ENCODE measurements at places on chromosomes 3 and 15.

DNA sequence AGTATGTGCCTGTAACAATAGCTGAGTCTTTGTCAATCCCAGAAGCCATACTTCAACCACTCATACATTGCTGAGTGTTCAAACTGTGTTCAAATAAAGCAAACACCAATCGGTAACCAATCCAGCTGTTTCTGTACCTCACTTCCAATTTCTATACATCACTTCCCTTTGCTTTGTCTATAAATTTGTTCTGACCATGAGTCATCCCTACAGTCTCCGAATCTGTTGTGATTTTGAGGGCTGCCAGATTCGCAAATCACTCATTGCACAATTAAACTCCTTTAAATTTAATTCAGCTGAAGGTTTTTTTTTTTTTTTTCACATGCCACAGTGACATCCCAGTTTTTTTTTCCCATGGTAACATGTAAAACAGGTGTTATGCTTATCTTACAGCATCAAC, 870.3 kb downstream of the NAALADL2 start:
- DNase-seq: no peak

- peak; percentile 30 for DNase-seq
Observed at GRCh38 chr3:152719264-152719663, 115.7 kb upstream of the P2RY1 start.

DNA sequence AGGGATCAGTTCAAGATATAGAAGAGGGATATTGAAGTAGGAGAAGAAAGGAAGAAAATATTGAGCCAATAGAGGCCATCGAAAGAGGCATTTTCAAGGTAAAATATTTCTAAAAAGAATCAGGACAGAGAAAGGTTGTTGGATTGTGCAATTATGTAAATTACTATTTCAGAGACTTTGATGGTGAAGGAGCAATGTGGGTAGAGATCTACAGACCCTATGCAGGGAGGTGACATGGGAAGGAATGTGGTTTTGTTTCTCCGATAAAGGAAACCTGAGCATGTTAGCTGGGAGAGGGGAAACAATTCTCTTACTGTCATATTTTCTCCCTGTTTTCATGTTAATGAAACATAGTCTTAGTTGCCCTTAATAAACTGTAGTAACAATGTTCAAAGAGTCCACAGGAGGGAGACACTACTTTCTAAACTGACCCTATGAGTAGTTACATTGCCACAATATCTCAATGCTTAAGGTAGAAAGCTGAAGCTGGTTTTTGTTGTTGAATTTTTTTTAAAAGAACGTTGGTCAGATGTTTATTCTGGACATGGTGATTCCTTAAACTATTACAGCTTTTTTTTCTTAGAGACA, 133.3 kb downstream of the GRM7 start:
- no peak for DNase-seq

DNA sequence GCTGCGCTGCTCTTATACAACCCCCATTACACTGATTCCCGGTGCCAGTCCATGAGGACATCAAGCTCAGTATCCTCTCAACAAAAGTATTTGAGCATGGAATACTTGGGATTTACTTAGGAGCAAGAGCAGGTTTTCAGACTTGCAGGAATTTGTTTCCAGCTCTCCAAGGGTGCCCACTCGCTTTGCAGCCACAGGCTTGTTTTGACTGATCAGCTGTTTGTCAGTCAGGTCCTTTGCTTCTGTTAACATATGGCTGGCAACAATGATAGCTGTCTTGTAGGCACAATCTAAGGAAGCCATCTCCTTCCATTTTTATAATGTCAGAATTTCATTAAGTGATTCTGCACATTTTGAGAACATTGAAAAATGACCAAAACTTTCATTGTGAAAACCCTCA, 38.2 kb upstream of the MCF2L2 start:
- DNase-seq: no peak

GRCh38 chr3:173465898-173466678, 68.5 kb downstream of the NLGN1 start:
- DNase-seq: no peak

GRCh38 chr15:25713736-25714537, 149.2 kb downstream of the ATP10A start:
- no peak for DNase-seq

DNA sequence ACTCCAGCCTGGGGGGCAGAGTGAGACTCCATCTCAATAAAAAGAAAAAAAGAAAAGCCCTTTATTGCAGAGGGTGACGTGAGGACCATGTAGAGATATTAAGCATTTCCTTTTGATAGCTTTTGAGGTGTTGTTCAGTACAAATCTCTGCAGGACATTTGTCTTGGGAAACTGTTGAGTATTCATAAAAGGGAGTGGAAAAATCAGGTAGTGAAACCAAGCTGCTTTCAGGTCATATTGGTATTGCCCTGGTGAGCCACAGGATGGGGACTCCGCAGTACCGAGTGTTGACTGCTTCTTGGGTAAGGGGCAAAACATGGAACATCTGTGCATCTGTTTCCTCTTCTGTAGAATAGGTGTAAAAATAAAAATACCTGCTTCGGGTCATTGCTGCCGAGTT, 9.9 kb downstream of the ITPR1 start:
- no peak for DNase-seq

- no peak for DNase-seq
Observed at GRCh38 chr3:134350861-134351311, 23.4 kb downstream of the AMOTL2 start.

DNA sequence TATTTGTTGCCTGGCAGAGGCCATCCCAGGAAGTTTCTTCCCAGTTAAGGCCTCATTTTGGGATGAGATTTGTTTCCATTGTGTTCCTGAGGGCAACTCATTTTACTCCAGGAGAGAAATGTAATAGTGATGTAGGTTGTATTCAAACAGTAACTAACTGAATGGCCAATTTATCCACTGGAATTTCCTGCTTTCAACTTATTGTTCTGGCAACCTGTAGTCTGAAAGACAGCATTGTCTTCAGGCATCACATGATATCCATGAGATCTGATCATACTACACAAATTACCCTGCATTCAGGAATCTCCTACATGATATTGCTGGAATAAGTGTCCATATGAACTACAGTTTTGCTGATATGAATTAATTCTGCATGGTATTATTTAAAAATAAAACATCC, 79.5 kb upstream of the FGF7 start:
- no peak for DNase-seq

DNA sequence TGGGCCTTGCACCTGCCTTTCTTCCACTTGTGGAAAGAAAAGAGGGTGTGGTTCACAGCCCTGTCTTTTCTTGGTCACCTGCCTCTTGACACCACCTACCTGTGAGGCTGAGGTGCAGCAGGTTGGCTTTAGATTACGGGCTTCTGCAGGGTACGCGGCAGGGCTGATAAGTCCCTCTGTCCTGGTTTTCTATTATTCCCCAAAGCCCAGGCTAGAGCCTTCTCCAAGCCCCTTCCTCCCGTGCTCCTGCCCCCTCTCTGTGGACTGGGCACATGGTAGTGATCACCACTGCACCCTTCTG, 44.8 kb upstream of the HACD2 start:
- no peak for DNase-seq

GRCh38 chr15:92616621-92617548, 38.7 kb downstream of the FAM174B start:
- no peak for DNase-seq

DNA sequence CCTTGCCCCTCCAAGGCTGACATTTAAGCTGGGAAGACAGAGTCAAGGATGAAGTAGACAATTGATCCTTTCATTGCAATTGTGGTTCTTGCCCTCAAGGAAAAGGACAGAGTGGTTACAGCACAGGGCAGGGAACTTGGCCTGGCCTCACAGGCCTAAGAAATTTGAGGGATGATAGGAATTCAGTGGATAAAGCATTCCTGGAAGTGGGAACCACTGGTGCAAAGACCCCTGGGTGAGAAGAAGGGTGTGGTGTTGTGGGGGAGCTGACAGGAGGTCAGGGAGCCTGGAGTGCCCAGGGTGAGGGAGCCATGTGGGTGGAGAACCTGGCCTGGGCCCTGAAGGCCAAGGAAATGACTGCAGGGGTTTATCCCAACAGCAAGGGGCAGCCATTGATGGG, 287.4 kb downstream of the UACA start:
- no peak for DNase-seq

DNA sequence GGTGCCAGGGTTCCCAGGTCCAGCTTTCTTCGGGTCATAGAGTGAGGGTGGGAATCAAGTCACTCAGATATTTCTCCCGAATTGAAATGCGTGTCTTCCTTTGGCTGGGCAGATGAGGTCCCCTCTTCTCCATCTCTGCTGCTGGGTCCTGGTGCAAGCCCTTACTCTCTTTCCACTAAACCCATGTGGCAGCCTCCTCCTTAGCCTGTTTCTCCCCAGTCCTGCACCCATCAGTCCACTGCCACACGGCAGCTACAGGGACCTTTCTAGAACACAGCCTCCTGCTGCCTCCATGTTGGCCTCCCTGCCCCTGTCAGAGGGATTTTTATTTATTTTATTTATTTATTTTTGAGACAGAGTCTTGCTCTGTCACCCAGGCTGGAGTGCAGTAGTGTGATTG, 237.4 kb upstream of the CTDSPL start:
- DNase-seq: no peak

GRCh38 chr3:17935222-17935621, 192.8 kb upstream of the TBC1D5 start:
- DNase-seq: no peak

- DNase-seq: no peak
Observed at GRCh38 chr3:105022813-105023212, 343.9 kb upstream of the ALCAM start.

DNA sequence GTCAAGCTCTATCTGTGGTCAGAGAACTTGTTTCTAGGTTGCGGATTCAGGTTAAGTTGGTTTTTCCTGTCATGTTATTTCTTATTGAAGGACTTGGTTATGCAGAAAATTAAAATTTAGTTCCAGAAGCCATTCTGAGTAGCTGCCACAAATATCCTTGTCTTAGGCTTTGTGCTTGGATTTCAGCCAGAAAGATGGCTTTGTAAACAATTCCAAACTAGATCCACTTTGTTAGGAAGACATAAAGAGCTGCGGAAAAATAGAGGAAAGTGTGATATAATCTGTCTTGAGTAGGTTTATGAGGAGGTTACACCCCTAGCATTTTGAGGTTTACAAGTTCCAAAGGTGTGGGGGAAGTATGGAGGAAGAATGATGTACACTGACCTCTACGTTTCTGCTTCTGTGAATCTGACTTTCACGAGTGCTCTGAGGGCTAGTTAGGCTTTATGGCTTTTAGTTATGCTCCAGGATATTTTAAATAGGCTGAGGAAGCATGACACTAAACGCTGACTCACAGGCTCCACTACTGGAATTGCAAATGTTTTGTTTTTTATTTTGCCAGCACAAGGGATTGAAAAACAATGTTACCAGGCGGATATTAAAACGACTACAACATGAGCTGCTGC, 46.3 kb upstream of the UTS2B start:
- DNase-seq: no peak

GRCh38 chr3:32862247-32862935, 44.6 kb downstream of the TRIM71 start:
- no peak for DNase-seq

DNA sequence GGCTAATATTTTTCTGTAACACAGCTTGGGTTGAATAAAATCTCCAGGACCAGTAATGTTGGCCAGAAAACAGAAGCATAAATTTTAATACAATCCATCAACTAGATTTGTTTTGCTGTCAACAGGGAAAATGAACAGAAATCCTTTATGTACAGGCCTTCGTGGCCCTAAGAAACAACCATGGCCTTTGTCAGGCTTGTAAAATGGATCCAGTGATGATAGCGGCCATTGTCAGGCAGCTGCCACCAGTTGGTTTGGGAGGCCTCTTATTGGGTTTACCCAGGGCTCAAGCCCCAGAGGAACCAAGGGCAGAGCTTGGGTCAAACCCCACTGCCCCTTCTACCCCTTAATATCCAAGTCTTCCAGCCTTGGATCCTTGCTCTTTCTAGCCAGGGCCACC, 5.6 kb upstream of the FYCO1 start:
- DNase-seq: no peak

- no peak for DNase-seq
Observed at GRCh38 chr15:68699881-68700454, 120.7 kb downstream of the ANP32A start.

GRCh38 chr15:42084465-42085235, 9.7 kb downstream of the PLA2G4D start:
- peak; percentile 93 for DNase-seq

DNA sequence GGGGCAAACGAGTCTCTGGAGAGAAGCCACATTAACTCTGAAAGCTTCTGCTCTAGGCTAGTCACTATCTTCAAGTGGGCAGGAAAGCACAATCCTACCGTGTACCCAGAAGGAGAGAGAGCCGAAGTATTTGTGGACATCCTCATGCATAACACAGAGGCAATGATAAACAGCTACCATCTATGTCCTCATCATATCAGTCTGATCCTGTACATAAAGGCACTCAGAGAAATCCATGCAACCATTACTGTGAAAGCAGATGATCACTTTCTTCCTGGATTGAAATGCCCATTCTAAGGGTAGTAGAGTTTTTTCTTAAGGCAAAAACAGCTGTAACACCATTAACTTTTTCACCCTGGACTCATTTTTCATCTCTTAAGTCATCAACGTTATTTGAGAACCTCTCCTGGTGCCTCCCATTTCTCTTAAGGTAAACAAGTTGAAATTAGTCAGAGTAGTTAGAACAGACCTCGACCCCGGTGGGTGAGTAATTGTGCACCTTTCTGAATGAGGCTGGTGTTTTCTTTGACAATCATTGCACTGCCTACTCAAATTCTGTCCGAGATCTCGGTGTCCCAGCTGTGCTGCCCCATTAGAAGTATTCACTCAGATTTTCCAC, 327.4 kb downstream of the SHQ1 start:
- DNase-seq: no peak

DNA sequence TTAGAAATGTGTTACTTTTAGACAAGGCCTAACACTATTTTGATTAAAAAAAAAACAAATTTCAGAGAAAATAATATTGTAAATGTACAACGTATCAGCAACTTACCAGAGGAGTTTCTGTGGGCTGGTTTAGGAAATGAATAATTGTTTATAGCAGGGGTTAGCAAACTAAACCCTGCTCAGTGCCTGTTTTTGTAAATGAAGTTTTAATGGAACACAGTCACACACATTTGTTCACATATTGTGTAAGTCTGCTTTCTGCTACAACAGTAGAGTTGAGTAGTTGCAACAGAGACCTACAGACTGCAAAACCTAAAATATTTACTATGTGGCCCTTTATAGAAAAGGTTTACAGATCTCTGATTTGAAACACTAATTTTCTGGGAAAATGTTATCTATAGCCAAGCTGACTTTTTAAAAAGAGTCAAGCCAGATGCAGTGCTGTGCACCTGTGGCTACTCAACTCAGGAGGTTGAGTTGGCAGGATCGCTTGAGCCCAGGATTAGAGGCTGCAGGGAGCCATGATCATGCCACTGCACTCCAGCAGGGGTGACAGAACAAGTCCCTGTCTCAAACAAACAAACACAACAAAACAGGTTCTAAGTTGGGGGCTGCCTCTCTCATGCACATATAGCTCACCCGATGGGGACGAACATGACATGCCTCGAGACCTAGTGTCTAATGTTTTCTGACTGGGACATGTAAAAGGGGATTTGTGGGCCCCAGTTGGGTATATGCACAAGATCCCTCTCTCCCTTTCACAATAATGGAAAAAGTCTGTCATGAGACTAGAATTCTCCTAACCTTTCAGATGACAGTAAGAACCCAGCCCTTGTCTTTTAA, 182.5 kb downstream of the TNIK start:
- no peak for DNase-seq
